ENCODE measurements at places on chromosomes 4 and X.

GRCh38 chr4:825063-825970 is 612 bp downstream of the CPLX1 start:
- DNase-seq: no peak

GRCh38 chrX:8672176-8672575 is 59.8 kb downstream of the ANOS1 start:
- DNase-seq: no peak

DNA sequence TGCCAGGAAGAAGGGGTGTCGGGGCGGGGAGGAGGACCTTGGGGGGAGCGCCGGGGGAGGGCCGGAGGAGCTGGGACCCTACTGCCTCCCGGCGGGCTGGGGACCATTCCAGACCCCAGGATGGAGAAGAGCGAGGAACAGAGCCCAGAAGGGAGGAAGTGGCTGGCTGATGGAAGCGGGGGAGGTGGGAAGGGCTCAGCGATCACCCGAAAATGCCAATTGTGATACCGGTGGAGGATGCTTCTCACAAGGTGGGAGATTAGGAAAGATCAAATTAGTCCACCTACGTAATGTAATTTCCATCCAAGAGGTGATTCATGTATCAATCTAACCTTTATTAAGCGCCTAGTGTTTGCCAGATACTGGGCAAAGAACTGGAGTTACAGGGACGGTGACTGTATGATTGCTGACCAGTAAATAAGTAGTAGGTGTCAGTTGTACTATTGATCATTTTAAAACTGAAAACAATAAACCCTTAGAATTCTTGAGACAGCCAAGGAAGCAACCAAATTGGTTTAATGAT is 452 bp upstream of the RAI2 start:
- DNase-seq: no peak

- no peak for DNase-seq
Measured at GRCh38 chr4:47017494-47017893, 13.9 kb upstream of the GABRB1 start.

GRCh38 chr4:57055886-57056285 is 54.3 kb downstream of the IGFBP7 start:
- DNase-seq: no peak
